Inflammatory macrophage treated with lipopolysaccharide for 4 hours (primary cell): ENCODE measurements at places on chromosomes 1 and 21.

DNA sequence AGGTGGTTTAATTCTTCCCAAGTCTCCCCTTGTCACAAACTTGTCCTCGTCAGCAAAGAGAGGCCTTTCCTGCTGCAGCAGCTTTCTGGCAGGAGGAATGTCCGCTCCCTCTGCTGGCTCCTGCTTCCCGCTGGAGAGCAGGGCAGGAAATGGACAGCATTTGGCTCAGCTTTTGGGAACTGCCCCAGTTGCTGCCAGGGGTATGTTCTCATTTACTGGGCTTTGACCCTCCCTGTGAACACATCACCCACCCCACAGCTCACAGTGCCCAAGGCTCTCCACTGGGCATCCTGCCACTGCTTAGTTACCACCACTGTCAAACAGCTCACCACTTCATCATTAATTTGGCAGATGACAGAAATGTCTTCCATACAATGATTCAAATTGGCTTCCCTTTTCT, 75.4 kb downstream of the MRPL37 start:
- no peak for DNase-seq

GRCh38 chr1:40844079-40844478, 18.1 kb downstream of the CITED4 start:
- no peak for DNase-seq

GRCh38 chr1:193625255-193625654, 438.8 kb upstream of the B3GALT2 start:
- no peak for DNase-seq

DNA sequence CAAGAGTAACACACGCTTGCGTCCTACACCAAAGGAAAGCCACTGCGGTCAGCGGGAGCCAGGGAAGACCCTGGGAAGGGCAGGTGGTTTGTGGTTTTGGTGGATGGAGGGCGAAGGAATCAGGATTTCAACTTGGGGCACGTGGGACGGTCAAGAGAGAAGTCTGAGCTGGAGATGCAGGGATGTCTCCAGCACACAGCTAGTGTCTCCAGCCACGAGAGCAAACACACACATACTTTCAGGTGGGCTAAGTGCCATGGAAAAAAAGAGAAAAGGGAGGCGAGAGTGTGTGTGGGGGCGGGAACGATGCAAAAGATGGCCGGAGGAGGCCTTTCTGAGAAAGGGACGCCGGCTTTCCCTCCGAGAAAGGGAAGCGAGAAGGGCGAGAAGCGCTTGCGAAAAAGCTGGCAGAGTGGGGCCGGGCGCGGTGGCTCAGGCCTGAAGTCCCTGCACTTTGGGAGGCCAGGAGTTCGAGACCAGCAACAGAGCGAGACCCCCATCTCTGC, 1.4 kb upstream of the SRRM1 start:
- DNase-seq: peak; percentile 80

GRCh38 chr1:19347533-19348172, 35.5 kb downstream of the SLC66A1 start:
- peak; percentile 15 for DNase-seq

- DNase-seq: no peak
Measured at GRCh38 chr1:189960769-189961168, 516.9 kb downstream of the BRINP3 start.

DNA sequence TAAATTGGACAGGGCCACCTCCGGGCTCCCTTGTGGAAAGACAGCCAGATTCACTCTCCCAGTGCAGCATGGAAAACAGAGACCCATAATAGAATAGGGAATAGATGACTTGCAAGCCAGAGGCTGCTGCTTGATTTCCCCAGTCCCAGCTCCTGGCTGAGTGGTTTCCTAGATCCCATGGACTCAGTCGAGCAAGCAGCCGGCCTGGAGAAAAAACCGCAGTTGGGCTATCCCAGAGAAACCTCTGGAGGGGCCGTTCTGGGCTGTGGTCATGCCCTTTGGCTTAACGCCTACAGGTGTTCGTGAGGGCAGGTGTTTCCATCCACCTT, 61.7 kb downstream of the ELK4 start:
- no peak for DNase-seq

GRCh38 chr1:20487236-20487590, 1.2 kb upstream of the CAMK2N1 start:
- DNase-seq: no peak

- DNase-seq: no peak
Measured at GRCh38 chr1:56577406-56578137, 1.8 kb downstream of the PLPP3 start.

- no peak for DNase-seq
Measured at GRCh38 chr1:169509354-169509753, 23.6 kb upstream of the SLC19A2 start.

DNA sequence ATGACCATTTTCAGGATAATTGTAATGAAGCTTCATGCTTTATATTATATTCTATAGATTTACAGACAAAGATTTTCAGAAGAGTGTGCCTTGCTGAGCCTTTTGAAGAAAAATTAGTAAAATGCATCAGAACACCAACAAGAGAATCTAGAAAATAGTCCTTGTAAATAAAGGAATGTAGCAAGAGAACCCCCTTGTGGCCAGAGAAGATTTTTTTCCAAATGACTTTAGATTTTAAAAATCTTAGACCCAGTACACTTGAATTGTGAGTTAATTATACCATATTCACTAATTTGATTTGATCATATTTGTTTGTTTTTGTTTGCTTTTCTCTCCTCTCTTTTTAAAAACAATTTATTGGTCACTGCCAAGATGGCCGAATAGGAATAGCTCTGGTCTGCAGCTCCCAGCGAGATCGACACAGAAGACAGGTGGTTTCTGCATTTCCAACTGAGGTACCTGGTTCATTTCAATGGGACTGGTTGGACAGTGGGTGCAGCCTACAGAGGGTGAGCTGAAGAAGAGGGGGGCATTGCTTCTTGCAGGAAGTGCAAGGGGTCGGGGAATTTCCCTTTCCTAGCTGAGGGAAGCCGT, 12.8 kb upstream of the IFI44L start:
- no peak for DNase-seq

DNA sequence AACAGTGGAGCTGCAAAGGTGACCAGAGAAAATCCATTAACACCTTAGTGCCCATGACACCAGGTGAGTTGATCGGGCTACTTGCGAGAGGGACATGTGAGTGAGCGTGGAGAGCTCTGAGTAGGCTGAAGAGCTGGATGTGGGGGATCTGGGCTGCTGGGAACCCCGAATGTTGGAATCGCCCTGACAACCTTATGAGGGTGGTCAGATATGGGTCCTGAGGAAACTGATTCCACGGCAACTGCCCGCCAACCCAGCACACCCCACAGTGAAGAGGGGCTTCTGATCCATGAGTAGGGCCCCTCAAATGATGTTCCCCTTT, 705 bp upstream of the QSOX1 start:
- DNase-seq: no peak

GRCh38 chr1:25875856-25876692, 566 bp upstream of the PAQR7 start:
- no peak for DNase-seq

GRCh38 chr1:185263780-185264179, 53.3 kb downstream of the IVNS1ABP start:
- DNase-seq: no peak

DNA sequence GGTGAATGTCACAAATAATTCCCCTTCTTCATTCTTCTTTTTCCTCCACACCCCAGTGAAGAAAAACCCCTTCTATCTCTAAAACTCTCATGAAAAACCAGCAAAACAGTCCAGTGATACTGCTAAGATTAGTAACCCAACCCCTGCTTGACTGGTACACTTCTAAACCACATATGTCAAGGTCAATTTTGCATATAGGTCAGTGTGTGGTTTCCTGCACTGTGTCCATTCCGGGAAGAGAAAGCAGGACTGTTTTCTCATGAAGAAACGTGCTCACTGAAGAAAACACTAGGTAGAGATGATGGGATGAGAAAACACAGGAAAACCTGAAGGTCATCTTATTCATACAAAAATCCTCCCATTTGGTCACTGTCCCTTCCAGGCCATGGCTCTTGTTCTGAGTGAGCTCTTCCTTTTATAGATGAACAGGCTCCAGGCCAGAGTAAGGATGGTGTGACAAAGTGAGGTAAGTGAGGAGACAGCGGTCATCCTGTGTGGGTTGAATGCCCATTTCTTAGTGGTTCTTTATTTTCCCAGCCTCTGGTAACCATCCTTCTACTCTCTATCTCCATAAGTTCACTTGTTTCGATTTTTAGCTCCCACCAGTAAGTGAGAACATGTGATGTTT, 122.7 kb downstream of the FASLG start:
- no peak for DNase-seq

DNA sequence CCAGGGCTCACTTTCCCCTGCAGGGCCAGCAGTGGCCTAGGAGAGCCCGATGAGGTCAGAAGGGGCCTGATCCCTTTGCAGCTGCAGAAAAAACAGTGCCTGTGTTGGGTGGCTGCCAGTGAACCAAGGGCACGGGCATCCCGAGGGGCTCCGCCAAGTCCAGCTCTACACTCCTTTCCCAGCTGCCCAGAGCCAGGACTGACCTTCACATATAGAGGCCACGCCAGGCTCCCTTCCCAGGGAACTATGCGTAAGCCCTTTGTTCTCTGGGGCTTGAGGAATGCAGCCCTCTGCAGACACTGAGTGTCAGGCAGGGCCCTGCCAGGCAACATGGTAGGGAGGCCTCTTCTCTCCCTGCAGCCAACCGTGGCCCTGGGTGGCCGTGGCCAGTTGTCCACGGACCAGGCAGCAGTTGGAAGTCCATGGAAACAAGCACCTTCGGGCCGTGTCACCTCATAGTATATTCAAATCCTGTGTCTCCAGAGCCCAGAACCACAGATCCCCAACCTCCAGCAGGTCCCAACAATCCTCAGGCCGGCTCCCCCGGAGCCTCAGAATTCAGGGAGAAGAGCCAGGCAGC, 194.0 kb downstream of the NPHP4 start:
- DNase-seq: no peak
